ENCODE measurements at places on chromosomes 3 and 15. TPM values are rescaled to one million over a fixed set of nuclear protein-coding genes. Genes with fewer than 3 reads are reported as not detected.

The C2CD4B gene
- 3.5 TPM for total RNA-seq

The ACSBG1 gene
- total RNA-seq, result not detected

The ADAMTS9 gene
- total RNA-seq, result 106 TPM

The NR1I2 gene
- total RNA-seq, result 0.54 TPM

The NOP10 gene
- total RNA-seq, result 62.6 TPM

The PPARG gene
- total RNA-seq, result 26.7 TPM

The DLL4 gene
- total RNA-seq, result 6.8 TPM

The DCLK3 gene
- total RNA-seq, result not detected

The LINGO1 gene
- 1.1 TPM for total RNA-seq

DNA sequence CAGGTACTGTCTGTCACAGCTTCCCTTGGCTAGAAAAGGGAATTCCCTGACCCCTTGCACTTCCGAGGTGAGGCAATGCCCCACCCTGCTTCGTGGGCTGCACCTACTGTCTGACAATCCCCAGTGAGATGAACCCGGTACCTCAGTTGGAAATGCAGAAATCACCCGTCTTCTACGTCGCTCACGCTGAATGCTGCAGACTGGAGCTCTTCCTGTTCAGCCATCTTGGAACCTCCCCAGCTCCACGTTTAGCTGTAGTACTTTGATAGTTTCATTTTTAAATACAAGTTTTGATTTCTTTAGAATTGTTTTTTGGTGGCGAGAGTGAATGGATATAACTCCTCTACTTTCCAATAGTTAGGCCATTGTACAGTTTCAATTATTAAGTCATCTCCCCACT lies 17.8 kb upstream of the HDGFL3 start:
- no peaks in the 10 kb centered on the region for H3K27me3 ChIP-seq
- H3K4me3 ChIP-seq, result no peak overlapping the region
- no peaks in the 10 kb centered on the region for H3K4me1 ChIP-seq
- no peak overlapping the region for H3K27ac ChIP-seq

- DNase-seq, result peak; percentile 81
- no peaks in the 10 kb centered on the region for H3K27me3 ChIP-seq
- no peak overlapping the region for H3K4me3 ChIP-seq
- H3K27ac ChIP-seq, result peak overlapping the region; percentile 95
- H3K4me1 ChIP-seq, result peaks cover 28% of the 10 kb centered on the region
Observed at GRCh38 chr15:40421246-40422157, 15.9 kb downstream of the IVD start.

- peak; percentile 13 for DNase-seq
- H3K27ac ChIP-seq, result no peak overlapping the region
- no peak overlapping the region for H3K4me3 ChIP-seq
- no peaks in the 10 kb centered on the region for H3K27me3 ChIP-seq
Observed at GRCh38 chr3:104763007-104763406, 603.7 kb upstream of the ALCAM start.

DNA sequence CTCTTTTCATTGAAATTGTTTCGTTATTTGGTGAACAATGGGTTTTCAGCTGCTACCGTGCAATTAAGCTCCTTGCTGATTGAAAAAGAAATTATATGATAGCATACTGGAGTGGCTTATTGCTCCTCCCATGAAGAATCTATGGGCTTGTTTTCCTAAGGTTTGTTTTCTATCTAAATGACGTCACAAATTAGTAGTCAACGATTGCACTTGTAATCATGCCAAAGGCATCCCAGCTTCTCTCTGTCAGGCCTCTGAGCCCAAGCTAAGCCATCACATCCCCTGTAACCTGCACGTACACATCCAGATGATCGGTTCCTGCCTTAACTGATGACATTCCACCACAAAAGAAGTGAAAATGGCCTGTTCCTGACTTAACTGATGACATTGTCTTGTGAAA lies 388.0 kb upstream of the LMCD1 start:
- no peaks in the 10 kb centered on the region for H3K27me3 ChIP-seq
- no peak for DNase-seq
- no peak overlapping the region for H3K27ac ChIP-seq
- H3K4me1 ChIP-seq, result no peaks in the 10 kb centered on the region

- H3K36me3 ChIP-seq, result no peaks in the 10 kb centered on the region
- H3K27me3 ChIP-seq, result no peaks in the 10 kb centered on the region
- no peak overlapping the region for H3K27ac ChIP-seq
- DNase-seq, result no peak
- H3K4me1 ChIP-seq, result no peaks in the 10 kb centered on the region
Observed at GRCh38 chr15:41605566-41605965, 46.6 kb downstream of the TYRO3 start.

DNA sequence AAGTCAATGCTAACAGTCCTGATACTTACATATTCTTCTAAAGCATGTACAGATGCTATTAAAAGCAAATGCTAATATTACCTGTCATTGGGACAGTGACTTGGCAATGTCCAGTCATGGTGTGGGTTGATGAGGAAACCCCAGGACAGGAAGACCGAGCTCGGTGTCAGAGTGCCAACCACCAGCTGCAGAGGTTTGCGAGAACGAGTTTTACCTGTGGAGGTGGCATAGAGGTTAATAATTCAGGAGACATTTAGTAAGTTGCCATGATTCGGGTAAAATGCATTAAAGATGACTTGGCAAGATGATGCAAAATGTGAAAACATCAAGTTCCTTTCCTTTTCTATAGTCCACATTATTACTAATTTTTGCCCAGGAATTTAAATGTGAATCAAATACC lies 94.5 kb downstream of the ABI3BP start:
- no peak for DNase-seq
- peaks cover 18% of the 10 kb centered on the region for H3K4me1 ChIP-seq
- H3K4me3 ChIP-seq, result no peak overlapping the region
- H3K36me3 ChIP-seq, result no peaks in the 10 kb centered on the region

- DNase-seq, result no peak
- H3K27ac ChIP-seq, result peak overlapping the region; percentile 77
- H3K4me3 ChIP-seq, result no peak overlapping the region
- no peaks in the 10 kb centered on the region for H3K27me3 ChIP-seq
Observed at GRCh38 chr3:69249001-69249400, 126.6 kb upstream of the LMOD3 start.

DNA sequence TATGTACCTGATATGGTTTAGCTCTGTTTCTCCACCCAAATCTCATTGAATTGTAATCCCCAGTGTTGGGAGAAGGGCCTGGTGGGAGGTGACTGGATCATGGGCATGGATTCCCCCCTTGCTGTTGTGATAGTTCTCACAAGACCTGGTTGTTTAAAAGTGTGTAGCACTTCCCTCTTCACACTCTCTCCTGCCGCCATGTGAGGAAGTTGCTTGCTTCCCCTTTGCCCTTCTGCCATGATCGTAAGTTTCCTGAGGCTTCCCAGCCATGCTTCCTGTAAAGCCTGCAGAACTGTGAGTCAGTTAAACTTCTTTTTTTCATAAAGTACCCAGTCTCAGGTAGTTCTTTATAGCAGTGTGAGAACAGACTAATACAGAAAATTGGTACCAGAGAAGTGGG lies 93.1 kb downstream of the C3orf70 start:
- no peak overlapping the region for H3K27ac ChIP-seq
- DNase-seq, result no peak
- no peaks in the 10 kb centered on the region for H3K36me3 ChIP-seq
- H3K27me3 ChIP-seq, result no peaks in the 10 kb centered on the region

DNA sequence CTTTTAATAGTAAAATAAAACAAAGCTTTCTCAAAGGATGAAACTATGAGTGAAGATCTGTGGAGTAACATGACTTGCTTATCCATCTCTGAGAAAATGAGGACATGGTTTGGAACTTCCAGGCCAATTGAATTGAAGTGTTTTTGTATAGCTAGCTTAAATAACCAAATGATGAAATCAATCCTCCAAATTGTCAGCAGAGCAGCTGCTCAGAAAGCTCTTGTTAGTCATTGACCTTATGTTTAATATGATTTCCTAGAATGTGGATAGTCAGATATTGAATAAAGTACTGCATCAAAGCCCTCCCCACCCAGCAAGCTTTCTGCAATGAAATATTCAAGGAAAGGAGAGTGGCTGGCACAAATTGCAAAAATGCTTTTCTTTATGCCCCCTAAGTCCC lies 437.2 kb downstream of the MFSD1 start:
- no peak overlapping the region for H3K4me3 ChIP-seq
- no peaks in the 10 kb centered on the region for H3K4me1 ChIP-seq
- no peak overlapping the region for H3K27ac ChIP-seq
- no peak for DNase-seq
- H3K36me3 ChIP-seq, result no peaks in the 10 kb centered on the region
- no peaks in the 10 kb centered on the region for H3K27me3 ChIP-seq

- H3K4me3 ChIP-seq, result no peak overlapping the region
- no peaks in the 10 kb centered on the region for H3K36me3 ChIP-seq
- no peak for DNase-seq
- no peak overlapping the region for H3K27ac ChIP-seq
- H3K27me3 ChIP-seq, result no peaks in the 10 kb centered on the region
Observed at GRCh38 chr3:125059488-125060245, 3.9 kb upstream of the HEG1 start.

GRCh38 chr3:22208844-22209243 lies 457.8 kb upstream of the ZNF385D start:
- H3K36me3 ChIP-seq, result no peaks in the 10 kb centered on the region
- no peak overlapping the region for H3K4me3 ChIP-seq
- DNase-seq, result no peak
- no peaks in the 10 kb centered on the region for H3K27me3 ChIP-seq
- no peak overlapping the region for H3K27ac ChIP-seq

DNA sequence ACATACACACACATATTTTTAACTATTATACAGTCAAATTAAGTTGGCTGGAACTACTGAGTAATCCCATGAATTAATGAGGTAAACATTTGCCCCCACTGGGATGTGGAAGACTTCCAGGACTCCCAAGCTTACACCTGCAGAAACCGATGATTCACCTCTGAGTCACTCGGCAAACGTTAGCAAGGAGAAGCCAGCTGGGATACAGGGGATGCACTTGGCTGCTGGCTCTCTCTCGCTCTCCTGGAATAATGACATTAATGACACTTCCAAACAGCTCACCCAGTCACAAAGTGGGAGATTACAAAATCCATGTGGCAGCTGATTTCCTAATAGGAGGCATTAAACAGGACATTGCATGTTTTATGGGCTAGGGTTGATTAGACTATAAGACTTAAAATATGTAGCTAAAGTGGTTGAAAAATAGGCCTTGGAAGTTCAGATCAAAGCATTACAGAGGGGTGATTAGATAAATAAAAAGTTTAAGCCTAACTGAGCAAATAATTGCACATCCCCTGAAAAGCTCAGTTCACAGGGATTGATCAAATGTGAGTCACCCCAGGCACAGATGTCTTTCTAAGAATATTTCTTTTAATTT lies 500.9 kb downstream of the SOX2 start:
- no peak for DNase-seq
- no peaks in the 10 kb centered on the region for H3K36me3 ChIP-seq
- H3K4me1 ChIP-seq, result no peaks in the 10 kb centered on the region
- no peaks in the 10 kb centered on the region for H3K27me3 ChIP-seq
- H3K27ac ChIP-seq, result no peak overlapping the region
- no peak overlapping the region for H3K4me3 ChIP-seq

DNA sequence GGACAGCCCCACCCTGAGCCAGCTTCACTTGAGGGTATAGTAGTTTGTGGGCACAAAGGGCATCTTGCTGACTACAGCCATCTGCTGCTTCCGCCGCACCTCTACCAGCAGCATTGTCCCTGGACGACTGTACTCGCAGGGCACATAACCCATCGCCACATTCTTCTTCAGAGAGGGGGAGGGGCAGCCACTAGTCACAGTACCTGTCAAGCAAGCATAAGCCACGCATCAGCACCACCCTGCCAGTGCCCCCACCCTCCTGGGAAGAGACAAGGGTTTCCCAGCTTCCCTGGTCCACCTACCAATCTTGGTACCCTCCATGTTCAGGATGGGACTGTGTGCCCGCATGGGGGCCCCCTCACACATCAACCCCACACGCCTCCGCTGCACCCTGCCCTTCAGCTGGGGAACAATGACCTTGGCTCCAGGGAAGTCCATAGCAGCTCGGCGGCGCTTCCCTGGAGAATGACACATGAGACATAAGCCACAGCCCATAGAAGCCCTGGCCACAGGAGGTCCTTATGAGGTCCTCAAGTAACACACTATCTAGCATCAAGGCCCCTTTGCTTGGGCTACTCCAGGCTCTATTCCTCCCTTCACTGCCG lies 4.7 kb downstream of the AMT start:
- H3K27me3 ChIP-seq, result no peaks in the 10 kb centered on the region
- H3K36me3 ChIP-seq, result no peaks in the 10 kb centered on the region
- no peak for DNase-seq
- peaks cover 30% of the 10 kb centered on the region for H3K4me1 ChIP-seq
- no peak overlapping the region for H3K4me3 ChIP-seq
- no peak overlapping the region for H3K27ac ChIP-seq

DNA sequence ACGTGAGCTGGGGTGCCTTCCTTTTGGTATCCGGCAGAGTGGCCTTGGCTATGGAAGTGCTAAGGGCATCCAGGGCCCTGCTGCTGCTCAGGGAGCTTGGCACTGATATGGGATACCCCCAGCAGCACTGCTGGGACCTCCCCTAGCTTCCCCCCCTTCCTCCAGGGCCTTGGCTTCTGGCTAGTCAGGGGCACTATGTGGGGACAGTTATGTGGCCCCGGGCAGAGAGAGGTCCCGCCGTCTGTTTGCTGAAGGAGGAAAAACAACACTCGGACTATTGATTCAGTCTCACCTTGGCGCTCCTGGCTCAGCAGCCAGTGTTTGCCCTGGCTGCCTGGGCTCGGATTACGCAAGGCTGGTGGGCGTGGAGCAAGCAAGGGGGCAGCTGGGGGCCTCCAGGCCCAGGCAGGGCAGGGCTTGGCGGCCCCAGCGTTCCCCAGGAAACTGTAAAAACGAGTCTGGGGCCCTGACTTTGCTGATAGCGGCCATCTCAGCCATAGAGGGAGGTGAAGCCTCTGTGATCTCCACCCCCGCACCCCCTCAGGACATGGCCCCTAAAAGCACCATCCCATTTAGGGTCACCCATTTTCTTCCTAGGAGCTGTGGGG lies 5.7 kb downstream of the FURIN start:
- peak overlapping the region; percentile 97 for H3K27ac ChIP-seq
- DNase-seq, result peak; percentile 92
- H3K4me1 ChIP-seq, result peaks cover 46% of the 10 kb centered on the region
- no peak overlapping the region for H3K4me3 ChIP-seq

GRCh38 chr15:27527490-27528067 lies 556.6 kb downstream of the GABRG3 start:
- H3K36me3 ChIP-seq, result no peaks in the 10 kb centered on the region
- DNase-seq, result no peak
- H3K4me1 ChIP-seq, result no peaks in the 10 kb centered on the region
- H3K27ac ChIP-seq, result no peak overlapping the region
- H3K27me3 ChIP-seq, result no peaks in the 10 kb centered on the region

- H3K27me3 ChIP-seq, result no peaks in the 10 kb centered on the region
- H3K4me3 ChIP-seq, result peak overlapping the region; percentile 77
- no peaks in the 10 kb centered on the region for H3K36me3 ChIP-seq
- H3K4me1 ChIP-seq, result peaks cover 5% of the 10 kb centered on the region
- peak overlapping the region; percentile 94 for H3K27ac ChIP-seq
- DNase-seq, result no peak
Observed at GRCh38 chr3:183098536-183099025, 715 bp downstream of the MCCC1 start.
